Stimulated activated CD8-positive, alpha-beta memory T cell treated with anti-CD3 and anti-CD28 coated beads, Interleukin-7, amount 100 ng/mL, for 1 hour (primary cell): ENCODE measurements at places on chromosomes 4 and X.

DNA sequence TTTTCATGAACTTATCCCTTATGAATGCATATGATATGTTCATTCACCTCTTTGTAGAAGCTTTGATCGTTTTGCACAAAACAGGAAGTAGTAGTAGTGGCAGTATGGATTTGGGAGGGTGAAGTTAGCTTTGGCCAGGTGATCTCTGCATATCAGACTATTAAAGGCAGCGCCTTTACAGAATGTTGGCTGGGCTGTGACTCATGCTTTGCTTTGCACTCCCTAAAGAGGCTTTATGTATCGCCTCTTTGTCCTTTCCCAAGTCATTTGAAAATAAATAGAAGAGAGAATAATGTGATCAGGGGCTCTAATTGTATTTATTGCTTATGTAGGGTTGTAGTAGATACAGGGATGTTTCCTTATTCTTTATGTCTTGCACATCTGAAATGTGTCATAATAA is 50.4 kb downstream of the SHROOM3 start:
- DNase-seq, result no peak

GRCh38 chrX:68719904-68720614 is 72.6 kb downstream of the STARD8 start:
- no peak for DNase-seq

- DNase-seq, result no peak
Measured at GRCh38 chr4:39036172-39036571, 4.0 kb upstream of the TMEM156 start.

DNA sequence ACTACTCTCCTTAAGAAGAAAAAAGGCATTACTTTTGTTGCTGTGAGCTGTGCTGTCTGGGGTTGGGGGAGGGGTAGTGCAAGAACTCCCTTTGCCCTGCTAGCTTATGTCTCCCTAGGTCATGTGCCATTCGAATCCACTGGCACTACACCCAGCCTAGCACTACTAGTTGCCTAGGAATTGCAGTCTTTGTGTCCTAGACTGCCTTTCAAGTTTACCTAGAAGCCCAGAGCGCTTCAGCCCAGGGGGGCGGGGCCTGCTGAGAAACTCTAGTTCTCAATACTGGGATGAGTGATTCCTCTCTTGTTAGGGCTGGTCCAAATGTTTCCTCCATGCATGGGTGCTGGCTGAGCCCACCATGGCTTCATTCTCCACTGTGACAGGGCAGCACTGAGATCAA is 1011.5 kb downstream of the PCDH19 start:
- DNase-seq, result no peak

GRCh38 chr4:73844345-73844744 is 7.9 kb downstream of the CXCL6 start:
- no peak for DNase-seq

GRCh38 chrX:51144828-51145442 is 187.7 kb upstream of the NUDT10 start:
- DNase-seq, result no peak

GRCh38 chrX:16488959-16489358 is 161.0 kb upstream of the S100G start:
- DNase-seq, result no peak

DNA sequence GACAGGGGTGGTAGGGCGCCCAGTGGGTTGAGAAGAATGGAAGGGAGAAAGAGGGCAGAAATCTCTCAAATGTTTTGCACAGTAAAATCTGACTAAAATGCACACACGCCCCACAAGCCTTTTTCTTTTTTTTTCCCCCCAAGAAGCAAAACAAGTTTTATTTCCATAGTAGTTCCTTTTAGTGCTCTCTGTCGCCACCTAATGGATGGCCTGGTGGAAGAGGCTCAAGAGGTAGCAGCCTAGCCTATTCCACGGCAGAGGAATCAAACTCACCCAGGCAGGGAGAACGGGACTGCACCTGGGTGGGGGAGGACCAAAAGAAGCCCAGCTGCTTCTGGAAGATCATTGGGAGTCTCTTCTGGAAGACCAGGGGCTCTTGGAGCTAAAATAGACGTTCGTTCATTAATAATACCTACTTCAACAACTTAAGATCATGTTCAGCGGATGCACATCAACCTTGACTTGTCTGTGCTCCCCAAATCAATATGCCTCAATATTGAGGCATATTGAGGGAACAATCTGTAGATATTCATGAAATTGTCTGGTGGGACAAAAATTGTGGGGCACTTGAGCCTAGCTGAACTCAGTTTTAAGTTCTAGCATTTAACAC is 31.6 kb upstream of the IRAK1 start:
- peak; percentile 20 for DNase-seq

- DNase-seq, result no peak
Measured at GRCh38 chr4:44623676-44624075, 27.7 kb downstream of the YIPF7 start.

- no peak for DNase-seq
Measured at GRCh38 chr4:71294301-71294700, 44.5 kb upstream of the SLC4A4 start.

- DNase-seq, result no peak
Measured at GRCh38 chrX:149512225-149512885, 7.2 kb upstream of the IDS start.

DNA sequence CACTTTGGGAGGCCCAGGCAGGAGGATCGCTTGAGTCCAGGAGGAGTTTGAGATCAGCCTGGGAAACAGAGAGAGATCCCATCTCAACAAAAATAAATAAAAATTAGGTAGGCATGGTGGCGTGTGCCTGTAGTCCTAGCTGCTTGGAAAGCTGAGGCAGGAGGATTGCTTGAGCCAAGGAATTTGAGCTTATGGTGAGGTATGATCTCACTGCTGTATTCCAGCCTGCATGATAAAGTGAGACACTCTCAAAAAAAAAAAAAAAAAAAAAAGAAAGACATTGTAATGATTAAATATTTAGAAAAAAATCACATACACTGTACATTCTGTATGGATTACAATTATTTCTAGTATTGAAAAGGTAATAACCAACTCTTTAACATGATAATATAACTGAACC is 87.1 kb downstream of the SLIT2 start:
- DNase-seq, result no peak

DNA sequence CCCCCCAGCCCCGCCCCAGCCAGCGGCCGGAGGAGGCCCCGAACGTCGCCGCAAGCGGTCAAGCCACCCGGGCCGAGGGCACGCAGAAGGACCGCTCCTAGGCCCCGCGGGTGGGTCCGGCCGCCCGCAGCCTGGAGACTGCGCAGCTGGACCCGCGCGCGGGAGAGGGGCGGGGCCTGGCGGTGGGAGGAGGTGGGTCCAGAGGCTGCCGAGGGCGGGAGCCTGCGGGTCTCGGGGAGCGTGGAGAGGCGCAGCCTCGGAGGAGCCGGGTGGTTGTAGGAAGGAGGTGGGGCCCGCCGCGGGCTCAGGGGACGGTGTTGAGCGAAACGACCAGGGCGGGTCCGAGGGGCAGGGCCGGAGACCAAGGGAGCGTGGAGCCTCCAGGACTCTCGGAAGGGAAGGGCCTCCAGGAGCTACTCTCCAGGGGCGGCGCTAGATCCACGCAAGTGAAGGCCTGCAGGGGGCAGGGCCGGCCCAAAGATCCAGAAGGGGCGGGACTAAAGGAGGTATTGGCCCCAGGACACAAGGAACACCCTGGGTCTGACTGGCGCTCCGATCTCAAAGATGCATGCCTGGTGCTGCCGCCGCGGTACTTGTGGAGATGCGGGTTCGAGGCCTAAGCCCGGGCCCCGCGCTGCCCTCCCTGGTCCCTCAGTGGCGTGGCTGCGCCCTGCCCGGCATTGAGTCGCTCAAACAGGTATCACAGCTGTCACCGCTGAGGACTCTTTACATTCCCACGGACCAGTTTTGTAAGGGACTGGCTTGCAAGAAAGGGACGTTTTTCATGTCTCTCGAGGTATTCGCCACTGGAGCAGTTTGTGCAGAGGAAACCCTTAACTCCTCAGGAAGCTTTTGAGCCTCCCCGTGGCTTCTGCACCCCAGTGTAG is 5.9 kb downstream of the TIMM17B start:
- DNase-seq, result peak; percentile 33

DNA sequence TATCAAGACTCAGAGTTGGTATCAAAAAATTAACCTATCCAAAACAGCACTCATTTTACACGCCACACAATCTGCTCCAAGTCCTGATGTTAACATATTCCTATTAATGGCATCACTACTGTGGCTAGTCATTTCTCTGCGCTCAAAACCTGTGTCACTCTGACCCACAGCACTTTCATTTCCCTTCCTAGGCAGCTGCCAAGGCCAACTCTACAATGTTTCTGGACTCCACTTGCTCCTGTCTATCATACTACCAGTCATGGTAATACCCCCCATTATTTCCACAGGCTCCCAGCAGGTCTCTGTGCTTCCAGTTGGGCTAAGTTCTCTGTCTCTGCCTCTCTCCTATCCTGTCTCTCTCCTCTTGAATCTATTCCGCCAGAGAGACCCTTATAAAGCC is 323.6 kb downstream of the NR3C2 start:
- DNase-seq, result no peak

DNA sequence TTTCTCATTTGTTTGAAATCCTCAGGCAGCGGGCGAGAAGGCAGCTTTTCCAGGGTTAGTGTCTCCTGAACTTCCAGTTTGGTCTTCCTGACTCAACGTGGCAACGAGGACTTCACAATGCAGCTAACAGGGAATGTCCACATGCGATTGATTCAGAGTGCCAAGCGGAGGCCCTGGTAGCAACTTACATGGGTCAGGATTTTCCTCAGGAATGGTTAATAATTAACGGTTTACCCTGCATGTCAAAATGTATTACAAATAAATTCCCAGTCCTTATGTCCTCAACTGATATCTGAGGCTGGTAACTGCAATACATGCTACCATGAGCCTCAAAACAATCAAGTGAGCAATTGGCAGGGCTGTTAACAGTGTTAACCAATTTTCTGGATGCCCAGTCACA is 67.2 kb downstream of the MAP3K15 start:
- no peak for DNase-seq

DNA sequence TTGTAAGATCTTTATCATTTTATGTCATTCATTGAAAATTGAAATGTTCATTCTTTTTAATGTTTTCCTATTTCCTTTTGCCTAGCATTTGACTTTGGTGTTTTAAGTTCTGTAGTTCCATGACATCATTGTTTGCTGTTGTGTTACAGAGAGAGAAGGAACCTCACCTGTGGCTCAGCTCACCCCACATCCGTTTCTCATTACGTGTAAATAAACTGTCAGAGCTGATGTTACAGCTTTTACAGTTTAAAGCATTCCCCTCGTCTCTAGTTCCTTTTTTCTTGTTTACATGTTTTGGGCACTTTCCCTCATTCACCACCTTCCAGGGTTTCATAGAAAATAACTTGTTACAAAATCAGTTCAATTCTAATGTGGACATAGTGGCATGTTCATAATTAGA is 137.2 kb downstream of the FNIP2 start:
- DNase-seq, result no peak

DNA sequence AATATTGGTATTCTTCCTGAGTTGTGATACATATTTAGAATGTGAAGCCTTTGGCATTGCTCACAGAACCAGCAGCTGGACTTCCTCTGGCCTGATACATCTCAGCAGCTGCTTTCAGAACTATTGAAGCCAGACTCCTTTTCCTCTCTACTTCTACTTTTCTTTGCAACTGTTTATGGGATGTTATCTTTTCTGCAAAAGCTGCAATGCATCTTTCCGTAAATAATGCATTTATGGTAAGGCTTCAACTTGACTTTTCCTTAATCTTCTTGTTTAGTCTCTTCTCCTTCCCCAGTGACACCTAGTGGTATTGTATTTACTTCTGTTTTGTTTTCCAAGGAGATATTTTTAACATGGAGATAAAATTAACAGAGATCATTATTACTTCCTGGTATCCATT is 1548.7 kb downstream of the PCDH7 start:
- DNase-seq, result no peak

- DNase-seq, result no peak
Measured at GRCh38 chr4:21872101-21872500, 76.5 kb downstream of the KCNIP4 start.

- no peak for DNase-seq
Measured at GRCh38 chr4:143189528-143189927, 4.8 kb downstream of the USP38 start.

DNA sequence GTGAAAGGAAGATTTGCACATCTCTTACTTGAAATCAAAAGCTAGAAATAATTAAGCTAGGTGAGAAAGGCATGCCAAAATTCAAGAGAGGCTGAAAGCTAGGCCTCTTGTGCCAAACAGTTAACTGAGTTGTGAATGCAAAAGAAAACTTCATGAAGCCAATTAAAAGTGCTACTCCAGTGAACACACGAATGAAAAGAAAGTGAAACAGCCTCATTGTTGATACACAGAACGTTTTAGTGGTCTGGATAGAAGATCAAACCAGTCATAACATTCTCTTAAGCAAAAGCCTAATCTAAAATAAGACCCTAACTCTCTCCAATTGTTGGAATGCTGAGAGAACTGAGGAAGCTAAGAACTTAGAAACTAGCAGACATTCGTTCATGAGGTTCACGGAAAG is 122.3 kb downstream of the UNC5C start:
- no peak for DNase-seq

DNA sequence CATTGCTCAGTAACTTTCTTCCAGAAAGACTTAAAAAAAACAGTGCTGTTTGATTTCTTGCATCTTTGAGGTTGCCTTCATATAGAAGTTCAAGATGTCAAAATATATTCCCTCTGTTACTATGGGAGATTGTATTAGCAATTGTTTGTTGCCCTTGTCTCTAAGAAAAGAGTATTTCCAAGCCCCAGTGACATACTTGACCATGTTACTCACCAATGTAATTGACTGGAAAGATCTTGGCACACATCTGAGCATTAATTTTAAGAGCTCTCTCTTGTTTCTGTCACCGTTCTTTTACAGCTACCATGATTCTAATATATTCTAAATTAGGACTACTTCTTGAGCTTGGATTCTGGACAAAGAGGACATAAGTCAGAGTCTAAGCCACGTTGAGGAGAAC is 902.7 kb upstream of the EPHA5 start:
- DNase-seq, result no peak

- no peak for DNase-seq
Measured at GRCh38 chr4:156771171-156771837, 200.3 kb downstream of the PDGFC start.

GRCh38 chrX:71106427-71106826 is at the start of gene CXorf65:
Gene CXorf65 (minus strand): TSS chrX:71106740. CDS start chrX:71106556, 184 bp downstream.
- DNase-seq, result no peak

GRCh38 chr4:5747738-5748375 is 36.9 kb downstream of the EVC start:
- no peak for DNase-seq

GRCh38 chr4:98656886-98657285 is 1.5 kb downstream of the TSPAN5 start:
- no peak for DNase-seq

- DNase-seq, result no peak
Measured at GRCh38 chrX:136711147-136711546, 63.2 kb downstream of the CD40LG start.

- DNase-seq, result no peak
Measured at GRCh38 chrX:135000516-135000915, 9.7 kb downstream of the SMIM10 start.

DNA sequence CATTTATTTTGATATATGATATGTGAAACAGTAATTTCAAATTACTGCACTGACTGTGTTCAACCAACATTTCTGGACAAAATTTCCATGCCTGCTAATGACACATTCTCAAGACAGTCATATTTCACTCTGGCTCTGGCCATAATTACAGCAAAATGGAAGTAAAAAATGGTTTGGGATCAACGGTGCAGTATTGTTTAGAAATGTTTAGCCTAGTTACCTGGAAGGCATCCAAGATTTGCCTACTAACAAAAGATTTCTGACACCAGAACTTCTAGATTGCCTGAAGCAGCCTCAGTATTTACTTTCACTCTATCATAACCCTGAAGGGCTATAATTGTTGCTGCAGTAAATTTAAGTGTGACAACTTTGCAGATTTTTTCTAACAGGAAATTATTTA is 416.3 kb downstream of the PCDH10 start:
- DNase-seq, result no peak
